ENCODE measurements at places on chromosomes 2 and 18.

GRCh38 chr2:86371527-86371926 is 34.1 kb upstream of the REEP1 start:
- no peak for DNase-seq

DNA sequence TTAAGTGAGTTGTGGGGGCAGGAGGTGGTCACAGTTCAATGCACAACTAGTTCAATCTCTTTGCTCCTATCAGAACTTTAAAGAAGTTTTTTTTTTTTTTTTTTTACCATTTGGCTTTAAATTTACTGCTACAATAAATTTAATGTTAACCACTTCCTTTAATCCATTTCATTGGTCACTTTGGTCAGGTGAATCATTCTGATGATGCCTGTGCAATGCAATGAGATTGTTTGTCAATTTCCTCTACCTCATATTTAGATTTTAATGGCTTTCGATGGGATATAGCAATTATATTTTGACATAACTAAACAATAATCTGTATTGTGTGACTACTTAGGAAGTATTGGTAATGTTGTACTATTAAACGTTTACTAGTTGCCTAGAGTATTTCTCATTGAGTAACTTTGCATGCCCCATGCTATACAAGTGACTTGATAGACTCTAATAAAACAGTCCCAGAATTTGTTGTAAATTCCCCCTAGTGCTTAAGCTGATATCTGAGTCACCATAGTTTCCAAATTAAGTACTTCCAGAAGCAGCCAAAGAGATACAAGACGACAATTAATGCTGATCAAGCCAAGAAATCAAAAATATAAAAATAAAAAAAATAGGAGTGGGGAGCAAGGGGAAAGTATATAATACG is 52.9 kb upstream of the SERPINB2 start:
- DNase-seq: no peak

- no peak for DNase-seq
Observed at GRCh38 chr2:223908304-223908998, 36.7 kb downstream of the WDFY1 start.

DNA sequence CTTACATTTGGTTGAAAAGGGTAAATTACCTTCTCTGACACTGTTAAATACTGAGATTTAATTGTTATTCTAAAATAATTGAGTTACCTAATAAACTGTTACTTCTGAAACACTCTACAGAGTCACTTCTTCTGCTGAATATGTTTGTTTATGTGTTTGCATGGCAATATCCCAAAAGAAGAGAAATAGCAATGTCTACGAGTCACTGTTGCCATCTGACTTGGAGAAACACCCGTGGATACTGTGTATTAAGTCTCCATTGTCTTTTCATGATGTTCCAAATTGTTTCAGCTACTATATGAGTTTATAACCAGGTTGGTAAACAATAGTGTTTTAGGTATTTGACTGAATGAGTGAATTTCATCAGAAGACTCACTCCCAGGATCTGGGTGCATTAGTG is 754.2 kb upstream of the ID2 start:
- DNase-seq: no peak

GRCh38 chr18:7272311-7273049 is 41.6 kb downstream of the LRRC30 start:
- DNase-seq: no peak

DNA sequence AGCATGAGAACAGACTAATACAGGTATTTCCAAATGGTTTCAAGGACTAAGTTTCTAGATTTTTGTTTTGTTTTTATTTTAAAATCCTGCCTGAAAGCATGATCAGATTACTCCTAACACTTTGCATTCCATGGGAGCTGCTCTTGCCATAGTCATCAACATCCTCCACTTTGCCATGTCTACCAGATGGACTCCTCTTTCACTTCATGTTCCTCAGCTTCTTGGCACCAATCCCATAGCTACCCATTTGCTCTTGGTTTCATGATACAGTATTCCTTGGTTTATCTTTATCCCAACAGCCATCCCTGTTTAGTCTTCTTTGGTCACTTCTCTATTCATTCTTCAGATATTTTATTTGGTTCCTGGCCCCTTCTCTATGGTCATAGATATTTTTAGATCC is 154.2 kb upstream of the CCDC195 start:
- DNase-seq: no peak

GRCh38 chr2:180664507-180664906 is 315.9 kb upstream of the UBE2E3 start:
- no peak for DNase-seq

DNA sequence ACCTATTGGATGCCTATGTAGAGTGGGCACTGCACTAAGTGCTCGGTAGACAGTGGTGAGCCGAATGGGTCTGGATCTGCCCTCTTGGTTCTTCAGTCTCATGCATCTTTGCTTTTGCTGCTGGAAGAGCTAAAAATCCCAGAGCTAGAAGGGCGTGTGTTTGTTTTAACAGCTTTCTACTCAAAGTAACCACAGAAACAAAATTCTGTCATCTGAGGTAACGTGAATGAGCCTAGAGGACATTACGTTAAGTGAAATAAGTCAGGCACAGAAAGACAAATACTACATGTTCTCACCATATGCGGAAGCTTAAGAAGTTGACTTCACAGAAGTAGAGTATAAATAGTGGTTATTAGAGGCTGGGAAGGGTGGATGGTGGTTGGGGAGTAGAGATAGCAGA is 119.8 kb downstream of the PLB1 start:
- DNase-seq: no peak

DNA sequence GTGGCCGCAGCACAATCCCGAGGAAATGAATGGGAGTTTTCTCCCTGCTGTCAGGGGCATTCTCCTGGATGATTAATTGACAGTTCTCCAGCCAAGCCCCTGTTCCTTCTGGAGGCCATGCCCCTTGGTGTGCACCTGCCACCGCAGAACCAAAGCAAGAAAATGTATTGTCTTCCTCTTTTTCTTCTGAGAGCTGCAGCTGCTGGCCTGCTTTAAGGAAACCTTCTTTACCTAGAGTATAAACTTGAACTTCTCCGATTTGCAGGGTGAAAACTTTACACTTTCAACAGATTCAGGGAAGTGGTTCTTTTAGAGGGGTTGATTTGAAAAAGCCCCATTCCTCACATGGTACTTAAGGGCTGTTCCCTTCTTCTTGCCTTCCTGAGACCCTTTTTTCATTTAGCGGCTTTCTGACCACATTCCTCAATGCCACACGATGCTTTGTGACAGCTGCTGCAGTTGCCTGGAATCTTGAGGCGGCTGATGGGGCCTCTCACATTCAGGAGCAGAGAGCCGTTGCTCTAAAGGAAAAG is 402.8 kb downstream of the TXNL1 start:
- no peak for DNase-seq

GRCh38 chr2:113192459-113193100 is 18.8 kb downstream of the PSD4 start:
- no peak for DNase-seq

DNA sequence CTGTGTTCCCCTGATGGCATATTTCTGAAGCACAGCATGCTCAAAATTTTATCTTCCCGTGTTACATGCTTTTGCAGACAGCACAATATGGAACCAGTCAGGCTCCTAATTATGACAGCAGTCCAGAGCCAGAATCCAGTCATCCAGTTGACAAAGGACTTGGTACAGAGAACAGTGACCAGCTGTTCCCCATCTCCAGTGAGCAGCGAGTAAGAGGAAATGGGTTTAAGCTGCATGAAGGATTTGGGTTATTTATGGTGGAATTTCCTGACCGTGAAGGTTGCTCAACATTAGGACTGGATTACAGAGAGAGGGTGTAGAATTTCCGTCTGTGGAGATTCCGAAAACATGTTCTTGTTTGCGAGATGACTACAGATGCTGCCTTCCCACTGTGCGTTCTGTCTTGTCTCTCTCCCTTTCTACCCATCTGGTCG is 24.4 kb downstream of the SGPP2 start:
- DNase-seq: no peak

- DNase-seq: no peak
Observed at GRCh38 chr2:174070281-174070680, 105.1 kb upstream of the SP3 start.

GRCh38 chr2:172702451-172702850 is 33.2 kb upstream of the RAPGEF4 start:
- DNase-seq: no peak

DNA sequence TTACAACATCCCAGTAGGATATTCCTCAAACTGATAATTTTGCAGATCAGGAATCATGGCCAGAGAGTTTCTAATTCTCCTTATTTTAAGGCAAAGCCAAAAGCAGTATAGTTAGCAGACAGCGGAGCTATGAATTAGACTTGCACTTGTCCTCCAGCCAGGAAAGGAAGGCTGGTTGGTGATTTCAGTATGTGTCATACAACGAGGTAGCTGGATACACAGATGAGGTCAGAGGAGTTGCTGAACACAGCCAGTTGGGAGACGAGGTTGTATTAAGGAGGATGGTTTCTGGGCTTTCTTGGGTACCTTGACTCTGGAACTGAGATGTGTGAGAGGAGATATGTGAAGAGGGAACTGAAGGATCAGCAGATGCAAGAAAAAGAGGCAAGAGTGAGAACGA is 185.2 kb downstream of the SOX11 start:
- no peak for DNase-seq

GRCh38 chr18:1544016-1544415 is 639.3 kb downstream of the ADCYAP1 start:
- no peak for DNase-seq

DNA sequence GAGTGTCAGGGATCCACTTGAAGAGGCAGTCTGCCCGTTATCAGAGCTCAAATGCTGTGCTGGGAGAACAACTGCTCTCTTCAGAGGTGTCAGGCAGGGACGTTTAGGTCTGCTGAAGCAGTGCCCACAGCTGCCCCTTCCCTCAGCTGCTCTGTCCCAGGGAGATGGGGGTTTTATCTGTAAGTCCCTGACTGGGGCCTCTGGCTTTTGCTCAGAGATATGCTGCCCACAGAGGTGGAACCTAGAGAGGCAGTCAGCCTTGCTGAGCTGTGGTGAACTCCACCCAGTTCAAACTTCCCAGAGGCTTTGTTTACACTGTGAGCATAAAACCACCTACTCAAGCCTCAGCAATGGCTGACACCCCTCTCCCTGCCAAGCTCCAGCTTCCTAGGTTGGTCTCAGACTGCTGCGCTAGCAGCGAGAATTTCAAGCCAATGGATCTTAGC is 38.1 kb downstream of the PLEK start:
- DNase-seq: no peak

DNA sequence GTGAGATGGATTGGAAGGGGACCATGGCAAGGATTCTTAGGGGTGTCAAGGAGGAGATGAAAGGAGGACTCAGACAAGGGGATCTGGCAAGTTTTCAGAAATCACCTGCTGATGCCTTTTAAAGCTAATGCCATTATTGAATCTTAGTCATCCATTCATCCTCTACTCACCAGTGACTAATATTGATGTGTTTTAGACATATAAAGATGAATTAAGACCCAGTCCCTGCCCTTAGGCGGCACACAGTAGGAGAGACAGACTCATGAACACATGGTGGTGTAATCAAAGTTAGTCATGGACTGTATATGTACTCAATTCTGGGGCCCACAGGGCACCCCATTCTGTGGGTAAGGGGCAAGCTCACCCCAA is 56.5 kb upstream of the ATL2 start:
- no peak for DNase-seq

GRCh38 chr2:162063281-162063680 is 10.7 kb downstream of the DPP4 start:
- DNase-seq: no peak

DNA sequence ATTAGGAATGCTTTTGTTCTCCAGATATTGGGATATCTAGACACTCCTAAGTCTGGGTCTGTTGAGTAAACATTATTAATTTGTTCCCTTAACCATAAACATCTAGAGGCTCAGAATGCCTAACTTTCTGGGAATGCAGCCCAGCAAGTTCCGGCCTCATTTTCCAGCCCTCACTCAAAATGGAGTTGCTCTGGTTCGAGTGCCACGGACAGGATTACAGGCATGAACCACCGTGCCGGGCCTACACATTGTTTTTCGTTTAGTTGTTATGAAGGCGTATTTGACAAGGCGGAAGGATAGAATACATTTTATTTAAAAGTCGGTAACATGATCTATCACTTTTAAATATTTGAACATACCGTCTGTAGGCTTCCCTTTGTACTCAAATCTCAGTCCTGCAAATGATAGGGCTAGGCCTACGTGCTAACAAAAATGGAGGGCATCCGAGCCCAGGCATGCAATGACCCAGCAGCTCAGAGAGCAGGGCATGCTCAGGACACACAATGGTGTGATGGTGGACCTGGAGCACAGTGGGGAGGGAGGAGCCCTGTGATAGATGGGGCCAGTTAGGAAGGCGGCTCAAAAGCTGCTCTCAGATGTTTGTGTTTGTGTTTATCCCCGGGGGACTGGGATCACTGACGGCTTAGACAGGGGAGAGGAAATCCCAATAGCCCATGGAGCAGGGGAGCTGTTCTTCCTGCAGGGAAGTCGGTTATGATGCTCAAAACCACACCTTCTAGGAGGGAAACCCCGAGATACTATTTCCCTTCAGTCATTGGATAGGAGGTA is 2.9 kb upstream of the SCYGR1 start:
- DNase-seq: no peak

All from activated CD8-positive, alpha-beta memory T cell treated with anti-CD3 and anti-CD28 coated beads for 1 hour (primary cell).